ENCODE measurements at places on chromosomes 12 and 14. TPM values are rescaled to one million over a fixed set of nuclear protein-coding genes. Genes with fewer than 3 reads are reported as not detected.

DNA sequence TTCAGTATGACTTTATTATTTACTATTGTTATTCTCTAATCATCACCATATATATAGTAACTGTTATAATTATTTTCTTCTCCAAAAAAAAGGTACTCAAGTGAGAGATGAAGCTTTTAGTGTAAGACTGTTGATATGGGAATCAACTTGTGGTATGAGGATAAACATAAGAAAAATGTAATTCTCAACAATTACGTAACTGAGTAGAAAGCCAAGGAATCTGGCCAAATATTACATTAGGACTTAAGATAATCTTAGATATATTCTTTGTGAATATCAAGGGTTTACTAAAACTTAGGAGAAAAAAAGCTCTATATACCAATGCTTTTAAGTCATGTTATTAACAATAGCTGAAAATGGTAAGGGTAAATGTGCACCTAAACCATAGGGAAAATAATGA, 13.3 kb downstream of the SENP1 start:
- DNase-seq = peak; percentile 38
- no peaks in the 10 kb centered on the region for H3K27me3 ChIP-seq
- H3K27ac ChIP-seq = no peak overlapping the region
- H3K4me1 ChIP-seq = no peaks in the 10 kb centered on the region

- no peaks in the 10 kb centered on the region for H3K4me1 ChIP-seq
- no peaks in the 10 kb centered on the region for H3K36me3 ChIP-seq
- H3K27ac ChIP-seq = no peak overlapping the region
- no peaks in the 10 kb centered on the region for H3K27me3 ChIP-seq
- peak; percentile 10 for DNase-seq
- H3K4me3 ChIP-seq = no peak overlapping the region
Measured at GRCh38 chr12:101962486-101962885, 85.1 kb downstream of the DRAM1 start.

DNA sequence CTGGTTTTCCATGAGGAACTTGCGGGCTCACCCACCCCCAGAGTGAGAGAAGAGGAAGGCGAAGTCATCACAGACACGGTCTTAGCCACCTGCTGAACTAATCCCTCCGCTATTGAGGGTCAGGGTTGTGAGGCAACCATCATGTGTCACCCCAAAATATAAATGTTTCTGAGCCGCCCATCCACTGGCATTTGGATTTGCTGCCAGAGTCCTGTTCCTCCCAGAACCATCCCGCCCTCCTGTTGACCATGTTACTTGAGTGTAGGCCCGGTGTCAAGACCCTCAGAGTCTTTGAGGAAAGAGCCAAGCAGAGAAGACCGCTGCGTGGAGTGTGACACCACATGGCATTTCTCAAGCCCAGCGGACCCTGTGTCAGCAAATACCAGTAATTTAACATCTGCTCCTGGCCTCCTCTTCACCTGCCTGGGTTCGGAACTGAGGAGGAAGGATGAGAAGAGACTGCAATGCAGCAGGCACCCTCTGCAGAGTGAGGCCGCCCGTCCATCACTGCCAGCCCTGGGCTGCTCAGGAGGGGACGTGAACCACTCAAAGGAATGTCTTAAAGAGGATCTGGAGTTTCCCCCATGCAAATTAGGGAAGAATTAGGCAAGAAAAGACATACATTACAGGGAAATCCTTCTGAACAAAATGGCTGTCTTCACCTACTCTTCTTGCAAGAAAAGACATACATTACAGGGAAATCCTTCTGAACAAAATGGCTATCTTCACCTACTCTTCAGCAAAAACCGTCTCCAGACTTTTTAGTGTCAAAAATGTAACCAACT, 100.4 kb downstream of the FBXL14 start:
- no peak overlapping the region for H3K27ac ChIP-seq
- no peak for DNase-seq
- peaks cover 8% of the 10 kb centered on the region for H3K36me3 ChIP-seq
- peaks cover 1% of the 10 kb centered on the region for H3K4me1 ChIP-seq
- no peak overlapping the region for H3K4me3 ChIP-seq

DNA sequence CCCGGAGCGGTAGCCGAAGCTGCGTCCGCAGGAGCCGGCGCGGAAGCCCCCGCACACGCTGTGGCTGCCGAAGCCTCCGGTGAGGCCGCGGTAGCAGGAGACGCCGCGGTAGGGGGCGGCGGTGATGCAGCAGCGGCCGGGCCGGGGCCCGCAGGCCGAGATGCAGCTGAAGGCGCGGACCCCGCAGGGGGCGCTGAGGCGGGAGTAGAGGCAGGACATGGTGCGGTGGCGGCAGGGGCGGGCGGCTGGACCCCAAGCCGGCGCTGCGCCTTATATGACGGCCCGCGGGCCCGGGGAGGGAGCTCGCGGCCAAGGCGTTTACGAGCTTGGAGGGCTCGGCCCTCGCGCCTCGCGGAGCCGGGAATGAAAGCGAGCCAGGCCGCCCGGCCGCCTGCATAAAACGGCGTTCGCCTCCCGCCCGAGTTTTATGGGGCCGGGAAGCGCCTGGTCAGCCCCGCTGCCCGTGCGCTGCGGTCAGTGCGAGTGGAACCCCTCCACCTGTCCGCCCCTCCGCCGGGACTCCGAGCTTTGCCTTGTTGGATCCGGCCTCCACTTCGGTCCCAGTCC, 16.0 kb upstream of the KRT86 start:
- peaks cover 31% of the 10 kb centered on the region for H3K27me3 ChIP-seq

DNA sequence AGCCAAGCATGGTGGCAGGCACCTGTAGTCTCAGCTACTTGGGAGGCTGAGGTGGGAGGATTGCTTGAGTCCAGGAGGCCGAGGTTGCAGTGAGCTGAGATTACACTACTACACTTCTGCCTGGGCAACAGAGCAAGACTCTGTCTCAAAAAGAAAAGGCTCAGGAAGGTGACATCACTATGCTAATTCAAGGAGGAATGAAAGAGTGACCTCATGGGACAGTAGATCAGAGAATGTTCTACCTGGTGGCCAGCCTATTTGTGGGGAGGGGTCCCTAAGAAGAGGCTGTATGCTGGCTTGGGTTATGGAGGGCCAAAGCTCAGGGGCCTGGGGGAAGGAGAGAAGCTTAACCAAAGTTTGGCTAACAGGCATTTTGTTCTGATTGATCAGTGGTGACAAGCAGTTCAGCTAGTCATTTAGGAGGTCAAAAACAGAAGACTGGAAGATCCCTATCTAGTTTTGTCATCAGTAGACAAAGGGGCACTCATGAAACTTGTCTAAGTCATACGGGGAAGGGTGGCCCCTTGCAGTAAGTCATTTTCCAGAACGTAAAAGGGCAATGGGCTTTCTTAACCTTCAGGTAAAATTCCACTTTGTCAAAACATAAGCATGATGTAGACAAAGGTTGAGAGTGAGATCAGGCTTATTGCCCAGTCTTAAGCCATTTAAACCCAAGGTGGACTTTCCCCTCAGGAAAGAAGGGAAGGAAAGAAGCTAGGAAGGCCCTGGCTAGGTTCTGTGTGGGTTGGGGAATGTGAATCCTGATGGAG, 60.8 kb upstream of the EEA1 start:
- no peaks in the 10 kb centered on the region for H3K36me3 ChIP-seq
- H3K27me3 ChIP-seq = no peaks in the 10 kb centered on the region
- no peak overlapping the region for H3K4me3 ChIP-seq
- H3K27ac ChIP-seq = no peak overlapping the region
- H3K4me1 ChIP-seq = no peaks in the 10 kb centered on the region

DNA sequence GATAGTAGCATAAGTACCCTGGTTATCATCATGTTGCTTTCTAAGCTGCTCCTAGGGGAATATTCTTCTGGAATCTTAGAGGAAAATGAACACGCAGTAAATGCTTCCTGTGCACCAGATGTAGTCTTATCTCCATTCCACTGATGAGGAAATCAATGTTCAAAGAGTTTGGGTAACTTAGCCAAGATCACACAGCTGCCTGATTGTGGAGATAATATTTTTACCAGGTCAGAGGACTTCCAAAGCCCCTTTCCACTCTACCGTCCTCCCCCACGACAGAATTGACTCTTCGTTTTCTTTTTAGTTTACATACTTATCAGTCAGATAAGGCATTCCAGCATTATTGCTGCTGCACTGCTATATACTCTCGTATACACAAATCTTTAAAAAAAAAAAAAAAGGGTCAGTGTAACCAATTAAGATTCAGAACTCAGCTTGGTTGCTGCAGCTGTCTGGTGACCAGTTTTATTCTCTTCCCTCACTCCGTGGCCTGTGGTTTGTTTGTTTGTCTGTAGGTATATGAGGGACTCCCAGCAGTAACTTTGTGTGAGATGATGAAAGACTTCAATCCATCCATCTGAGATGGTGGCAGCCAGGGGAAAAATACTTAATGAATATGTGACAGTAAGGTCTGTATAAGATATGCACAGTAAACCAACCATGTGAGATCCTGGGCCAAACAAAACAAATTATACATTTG, 110.5 kb downstream of the TGFB3 start:
- DNase-seq = peak; percentile 67
- peaks cover 15% of the 10 kb centered on the region for H3K4me1 ChIP-seq
- no peaks in the 10 kb centered on the region for H3K36me3 ChIP-seq
- no peaks in the 10 kb centered on the region for H3K27me3 ChIP-seq

DNA sequence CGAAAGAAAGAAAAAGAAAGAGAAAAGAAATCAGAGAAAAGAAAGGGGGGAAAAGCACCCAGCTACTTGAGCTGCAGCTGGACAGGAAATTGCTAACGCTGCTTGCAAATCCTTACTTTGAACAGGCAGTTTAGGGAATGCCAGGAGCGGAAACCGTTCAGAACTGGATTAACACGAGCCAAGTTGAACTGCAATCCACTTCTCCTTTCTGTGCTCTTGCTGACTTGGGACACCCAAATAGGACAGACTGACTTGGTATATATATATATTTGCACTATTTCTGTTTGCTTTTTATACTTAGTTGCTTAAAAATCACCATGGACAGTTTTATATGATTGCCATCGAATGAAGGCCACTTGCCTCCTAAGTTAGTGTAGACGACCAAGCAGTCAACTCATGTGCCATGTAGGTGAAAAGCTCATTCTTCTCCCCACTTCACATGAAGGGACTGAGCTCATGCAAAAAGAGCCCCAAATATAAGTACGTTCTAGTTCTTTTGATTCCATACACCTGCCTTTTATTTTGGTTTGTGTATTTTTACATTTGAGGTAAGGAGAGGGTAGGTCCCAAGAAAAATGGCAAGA, 5.5 kb downstream of the DUSP6 start:
- peaks cover 4% of the 10 kb centered on the region for H3K36me3 ChIP-seq
- DNase-seq = peak; percentile 74
- H3K27me3 ChIP-seq = no peaks in the 10 kb centered on the region
- H3K4me1 ChIP-seq = peaks cover 12% of the 10 kb centered on the region
- H3K27ac ChIP-seq = peak overlapping the region; percentile 45

DNA sequence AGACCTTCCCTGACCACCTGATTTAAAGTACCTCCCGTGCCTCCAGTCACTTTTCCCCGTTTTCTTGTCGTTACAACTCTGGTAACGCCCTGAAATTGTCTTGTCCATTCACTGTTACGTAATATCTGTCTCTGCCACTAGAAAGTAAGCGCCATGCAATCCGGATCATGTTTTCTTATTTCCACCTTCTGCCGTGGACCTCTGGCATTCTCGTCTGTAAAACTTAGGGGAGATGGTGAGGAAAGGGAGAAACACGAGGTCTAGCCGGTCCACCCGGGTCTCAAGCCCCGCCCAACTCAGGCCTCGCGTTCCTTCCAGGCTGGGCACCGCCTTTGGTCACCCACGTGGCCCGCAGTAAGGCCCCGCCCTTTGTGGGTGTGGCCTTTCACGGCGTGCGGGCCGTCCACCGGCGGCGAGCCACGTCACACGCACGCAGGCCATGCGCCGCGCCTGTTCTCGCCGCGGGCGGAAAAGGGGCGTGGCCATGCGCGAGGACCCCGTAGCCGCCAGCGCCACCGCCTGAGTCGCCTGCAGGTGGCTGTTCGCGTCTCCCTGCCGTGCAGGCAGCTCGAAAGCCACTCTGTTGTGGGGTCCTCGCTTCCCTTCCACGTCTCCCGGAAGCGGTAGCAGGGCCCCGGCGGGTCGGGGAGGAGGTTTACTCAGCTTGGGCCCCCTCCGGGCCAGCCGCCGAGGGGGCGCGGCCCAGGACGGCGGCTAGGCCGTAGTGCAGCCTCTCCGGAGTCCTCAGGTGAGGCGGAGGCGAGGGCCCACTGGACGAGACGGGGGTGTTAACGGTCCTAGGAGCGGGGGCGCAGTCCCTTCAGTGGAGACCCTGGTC, at the start of gene GOLGA5:
TSS of gene GOLGA5 (plus strand) at position 597 of the 838 bp plus-strand sequence. CDS start 3,133 bp downstream, outside the sequence.
- no peaks in the 10 kb centered on the region for H3K27me3 ChIP-seq
- H3K36me3 ChIP-seq = peaks cover 5% of the 10 kb centered on the region
- H3K4me3 ChIP-seq = peak within 1 kb of the TSS; percentile 96
- DNase-seq = peak; percentile 94
- peak within 1 kb of the TSS; percentile 99 for H3K27ac ChIP-seq

DNA sequence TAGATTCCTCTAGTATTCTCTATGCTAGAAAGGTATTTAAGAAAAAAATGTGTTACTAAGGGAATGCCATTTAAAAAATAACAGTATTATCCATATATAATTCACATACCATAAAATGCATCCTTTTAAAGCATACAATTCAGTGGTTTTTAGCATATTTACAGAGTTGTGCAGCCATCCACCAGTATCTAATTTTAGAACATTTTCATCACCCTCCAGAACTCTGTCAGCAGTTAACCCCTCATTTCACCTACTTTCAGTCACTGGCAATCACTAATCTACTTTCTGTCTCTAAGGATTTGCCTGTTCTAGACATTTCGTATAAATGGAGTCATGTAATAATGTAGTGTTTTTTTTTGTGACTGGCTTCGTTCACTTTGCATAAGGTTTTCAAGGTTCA, 33.4 kb downstream of the TBC1D15 start:
- no peak overlapping the region for H3K4me3 ChIP-seq
- no peak overlapping the region for H3K27ac ChIP-seq
- H3K27me3 ChIP-seq = no peaks in the 10 kb centered on the region
- DNase-seq = no peak
- no peaks in the 10 kb centered on the region for H3K36me3 ChIP-seq

GRCh38 chr12:111780166-111780565, 13.4 kb downstream of the ALDH2 start:
- H3K4me3 ChIP-seq = no peak overlapping the region
- DNase-seq = no peak

DNA sequence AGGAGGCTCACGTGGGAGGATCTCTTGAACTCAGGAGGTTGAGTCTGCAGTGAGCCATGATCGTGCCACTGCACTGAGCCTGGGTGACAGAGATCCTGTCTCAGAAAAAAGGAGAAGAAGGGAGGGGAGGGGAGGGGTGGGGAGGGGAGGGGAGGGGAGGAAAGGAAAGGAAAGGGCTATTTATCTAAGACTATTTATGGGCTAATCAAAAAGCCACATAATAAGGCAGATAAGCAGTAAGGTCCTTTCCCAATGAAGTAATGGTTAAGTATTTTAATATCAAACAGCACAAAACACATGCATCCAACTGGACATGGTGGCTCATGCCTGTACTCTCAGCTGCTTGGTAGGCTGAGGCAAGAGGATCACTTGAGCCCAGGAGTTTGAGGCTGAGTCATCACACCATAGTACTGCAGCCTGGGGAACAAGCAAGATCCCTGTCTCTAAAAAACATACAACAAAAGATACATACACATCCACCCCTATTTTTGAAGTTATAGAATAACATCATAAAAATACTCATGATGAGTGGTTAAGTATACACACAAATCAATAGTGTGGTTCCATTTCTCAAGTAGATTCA, 9.7 kb downstream of the PAWR start:
- peak; percentile 56 for DNase-seq
- H3K27ac ChIP-seq = no peak overlapping the region
- H3K4me1 ChIP-seq = no peaks in the 10 kb centered on the region
- no peak overlapping the region for H3K4me3 ChIP-seq
- no peaks in the 10 kb centered on the region for H3K36me3 ChIP-seq

- no peaks in the 10 kb centered on the region for H3K36me3 ChIP-seq
- no peaks in the 10 kb centered on the region for H3K27me3 ChIP-seq
- no peak overlapping the region for H3K4me3 ChIP-seq
- H3K4me1 ChIP-seq = no peaks in the 10 kb centered on the region
- no peak for DNase-seq
Measured at GRCh38 chr12:85310025-85310424, 30.0 kb downstream of the ALX1 start.

Gene FLVCR2
- total RNA-seq = 2.1 TPM

Gene NKX2-1
- total RNA-seq = not detected

Gene HSPB8
- 21.3 TPM for total RNA-seq

All from fibroblast of lung (primary cell).